ENCODE measurements at places on chromosomes 11 and 22. TPM values are rescaled to one million over a fixed set of nuclear protein-coding genes. Genes with fewer than 3 reads are reported as not detected.
A peak's percentile ranks its signal among the peaks of the same experiment; 100 is the strongest.

- H3K27me3 ChIP-seq: no peaks in the 10 kb centered on the region
- H3K4me1 ChIP-seq: peaks cover 5% of the 10 kb centered on the region
- no peak overlapping the region for H3K4me3 ChIP-seq
Measured at GRCh38 chr11:121429556-121429955, 22.6 kb upstream of the SORL1 start.

GRCh38 chr22:46060292-46061123 is 83.5 kb upstream of the WNT7B start:
- no peak overlapping the region for H3K27ac ChIP-seq
- DNase-seq: no peak
- no peak overlapping the region for H3K4me3 ChIP-seq
- H3K27me3 ChIP-seq: no peaks in the 10 kb centered on the region
- H3K36me3 ChIP-seq: no peaks in the 10 kb centered on the region

DNA sequence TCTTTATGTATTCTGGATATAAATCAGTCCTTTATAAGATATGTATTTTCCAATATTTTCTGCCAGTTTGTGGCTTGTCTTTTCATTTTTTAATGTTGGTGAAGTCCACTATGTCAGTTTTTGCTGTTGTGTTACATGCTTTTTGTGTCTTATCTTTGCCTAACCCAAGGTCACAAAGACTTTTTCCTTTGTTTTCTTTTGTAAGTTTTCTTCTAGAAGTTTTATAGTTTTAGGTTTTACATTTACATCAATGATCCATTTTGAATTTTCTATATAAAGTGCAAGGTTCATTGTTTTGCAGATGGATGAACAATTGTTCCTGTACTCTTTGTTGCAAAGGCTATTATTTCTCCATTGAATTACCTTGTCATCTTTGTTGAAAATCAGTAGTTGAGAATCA is 69.3 kb downstream of the UVRAG start:
- no peak for DNase-seq
- no peak overlapping the region for H3K4me3 ChIP-seq
- no peak overlapping the region for H3K27ac ChIP-seq

- no peaks in the 10 kb centered on the region for H3K27me3 ChIP-seq
- H3K4me1 ChIP-seq: peaks cover 6% of the 10 kb centered on the region
- peaks cover 46% of the 10 kb centered on the region for H3K36me3 ChIP-seq
- DNase-seq: no peak
Measured at GRCh38 chr11:113849713-113850112, 25.7 kb downstream of the USP28 start.

DNA sequence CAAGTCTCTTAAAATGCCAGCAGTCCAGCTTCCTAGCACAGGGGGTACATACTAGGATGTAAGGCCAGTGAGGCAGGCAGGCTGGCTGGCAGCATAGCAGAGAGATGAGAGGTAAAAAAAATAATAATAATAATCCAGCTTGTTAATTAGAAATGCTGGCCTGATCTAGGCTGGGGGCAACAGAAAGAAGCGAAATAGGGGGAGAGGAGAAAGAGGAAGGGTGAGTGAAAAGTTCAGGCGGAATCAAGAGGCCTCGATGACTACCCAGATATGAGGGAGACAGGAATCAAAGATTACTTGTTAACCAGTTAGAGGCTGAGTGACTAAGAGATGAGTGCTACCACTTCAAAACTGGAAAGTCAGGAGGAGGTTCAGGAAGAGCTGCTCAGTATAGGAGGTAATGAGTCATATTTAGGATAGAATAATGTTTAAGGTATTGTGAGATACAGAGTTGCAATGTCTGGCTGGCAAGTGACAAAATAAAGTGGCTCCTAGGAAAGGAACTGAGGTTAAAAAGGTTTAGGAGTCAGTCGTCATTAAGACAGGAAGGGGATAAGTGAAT is 2.8 kb downstream of the ALKBH8 start:
- H3K4me3 ChIP-seq: no peak overlapping the region
- DNase-seq: no peak
- H3K27me3 ChIP-seq: no peaks in the 10 kb centered on the region
- peaks cover 39% of the 10 kb centered on the region for H3K4me1 ChIP-seq
- H3K27ac ChIP-seq: peak overlapping the region; percentile 75
- peaks cover 7% of the 10 kb centered on the region for H3K36me3 ChIP-seq

DNA sequence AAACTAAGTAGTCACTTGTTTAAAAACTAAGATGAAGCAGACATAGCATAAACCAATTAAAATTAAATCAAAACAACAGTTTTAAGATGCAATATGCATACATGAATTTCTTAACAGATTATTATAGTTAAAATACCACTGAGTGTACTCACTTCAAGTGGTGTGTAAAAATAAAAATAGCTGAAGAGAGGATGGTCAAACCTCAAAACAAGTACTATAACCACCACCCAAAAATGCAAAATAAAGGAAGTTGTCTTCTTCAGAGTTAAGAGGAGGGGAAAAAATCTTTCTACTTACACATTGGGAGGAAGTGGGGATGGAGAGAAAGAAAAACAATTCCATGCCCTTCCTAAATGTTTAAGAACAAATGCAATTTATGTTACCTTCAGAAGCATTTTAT is 31.9 kb downstream of the RRAS2 start:
- H3K36me3 ChIP-seq: peaks cover 18% of the 10 kb centered on the region
- peaks cover 32% of the 10 kb centered on the region for H3K4me1 ChIP-seq

- H3K4me3 ChIP-seq: no peak overlapping the region
- H3K27me3 ChIP-seq: no peaks in the 10 kb centered on the region
- no peak overlapping the region for H3K27ac ChIP-seq
- no peak for DNase-seq
- peaks cover 3% of the 10 kb centered on the region for H3K36me3 ChIP-seq
Measured at GRCh38 chr22:38258895-38259294, 13.9 kb downstream of the TMEM184B start.

DNA sequence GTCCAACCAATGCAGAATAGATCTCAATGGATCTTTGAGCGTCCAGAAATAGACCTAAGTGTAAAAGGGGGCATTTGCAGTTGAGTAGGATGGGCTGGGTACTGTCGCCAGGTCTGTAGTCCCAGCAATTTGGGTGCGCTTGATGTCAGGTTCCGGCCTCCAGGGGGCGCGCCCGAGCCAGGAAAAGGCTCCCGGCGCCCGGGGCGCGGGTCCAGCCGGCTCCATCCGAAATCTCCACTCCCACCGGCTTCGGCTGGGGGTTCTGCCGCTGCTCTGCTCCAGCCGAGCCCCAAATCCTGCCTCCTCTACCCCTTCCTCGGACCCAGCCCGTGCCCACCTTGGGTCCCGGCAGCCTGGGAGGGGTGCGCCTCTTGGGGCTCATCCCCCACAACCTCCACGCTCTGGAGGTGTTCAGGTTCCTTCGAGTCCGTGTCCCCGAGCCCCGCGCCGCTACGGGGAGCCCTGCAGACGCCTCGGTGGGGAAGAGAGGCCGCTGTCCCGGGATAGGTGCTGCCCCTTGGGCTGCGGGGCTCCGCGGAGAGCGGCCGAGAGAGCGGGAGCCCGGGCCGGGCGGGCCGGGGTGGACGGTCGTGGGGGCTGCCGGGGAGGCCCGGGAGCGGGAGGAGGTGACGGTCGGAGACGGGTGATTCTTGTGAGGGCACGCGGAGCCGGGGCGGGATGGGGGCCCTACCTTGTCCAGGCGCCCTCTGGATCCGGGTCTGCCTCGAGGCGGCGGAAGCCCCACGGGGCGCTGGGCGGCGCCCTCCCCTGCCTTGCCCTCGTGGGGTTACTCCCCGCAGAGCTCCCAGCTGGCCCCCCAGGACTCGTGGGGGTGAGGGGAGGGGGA is 13.0 kb upstream of the CYB5R3 start:
- peak overlapping the region; percentile 65 for H3K4me3 ChIP-seq
- no peaks in the 10 kb centered on the region for H3K4me1 ChIP-seq
- H3K36me3 ChIP-seq: no peaks in the 10 kb centered on the region

DNA sequence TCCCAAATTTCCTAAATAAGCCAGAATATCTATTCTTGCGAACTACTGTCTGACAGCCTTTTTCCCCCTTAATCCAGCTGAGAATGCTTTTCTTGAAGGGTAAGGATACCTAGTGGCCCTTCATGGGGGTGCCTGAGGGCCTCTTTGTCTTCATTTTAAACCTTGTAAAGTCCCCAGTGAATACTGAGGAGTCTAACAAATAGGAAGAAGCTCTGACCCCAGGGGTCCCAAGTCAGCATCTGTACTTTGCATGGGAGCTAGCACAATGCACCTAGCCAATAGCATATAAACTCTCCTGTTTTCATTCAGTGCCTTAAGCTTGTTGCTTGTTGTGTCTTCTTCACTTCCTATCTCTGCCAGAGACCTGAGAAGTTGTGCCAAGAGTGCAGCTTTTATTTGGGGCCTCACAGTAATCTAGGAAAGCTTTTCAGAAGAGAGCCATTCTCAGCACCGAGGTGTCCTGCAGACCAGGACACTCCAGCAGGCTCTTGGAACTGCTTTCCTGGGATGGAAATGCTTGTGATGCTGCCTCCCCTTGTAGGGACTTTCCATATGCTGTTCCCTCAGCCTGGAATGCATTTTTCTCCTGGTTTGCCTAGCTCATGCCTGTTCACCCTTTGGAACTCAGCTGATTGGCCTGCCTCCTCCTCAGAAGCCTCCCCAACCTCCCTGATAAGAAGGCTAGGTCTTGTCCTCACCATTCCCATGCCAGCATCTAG is 37.2 kb downstream of the BMAL1 start:
- DNase-seq: no peak
- H3K36me3 ChIP-seq: peaks cover 35% of the 10 kb centered on the region
- H3K4me1 ChIP-seq: peaks cover 38% of the 10 kb centered on the region
- H3K27ac ChIP-seq: no peak overlapping the region

GRCh38 chr11:35579557-35580396 is 38.5 kb upstream of the FJX1 start:
- H3K27ac ChIP-seq: no peak overlapping the region
- no peaks in the 10 kb centered on the region for H3K36me3 ChIP-seq
- DNase-seq: no peak
- peaks cover 13% of the 10 kb centered on the region for H3K27me3 ChIP-seq
- no peaks in the 10 kb centered on the region for H3K4me1 ChIP-seq

GRCh38 chr11:65047581-65048422 is 6.8 kb downstream of the SAC3D1 start:
- peak overlapping the region; percentile 73 for H3K4me3 ChIP-seq
- H3K4me1 ChIP-seq: peaks cover 24% of the 10 kb centered on the region
- DNase-seq: peak; percentile 51
- peak overlapping the region; percentile 85 for H3K27ac ChIP-seq

GRCh38 chr11:120547811-120548681 is 36.5 kb downstream of the GRIK4 start:
- no peak overlapping the region for H3K4me3 ChIP-seq
- no peak overlapping the region for H3K27ac ChIP-seq
- no peak for DNase-seq
- H3K27me3 ChIP-seq: peaks cover 2% of the 10 kb centered on the region
- H3K4me1 ChIP-seq: peaks cover 6% of the 10 kb centered on the region
- no peaks in the 10 kb centered on the region for H3K36me3 ChIP-seq

DNA sequence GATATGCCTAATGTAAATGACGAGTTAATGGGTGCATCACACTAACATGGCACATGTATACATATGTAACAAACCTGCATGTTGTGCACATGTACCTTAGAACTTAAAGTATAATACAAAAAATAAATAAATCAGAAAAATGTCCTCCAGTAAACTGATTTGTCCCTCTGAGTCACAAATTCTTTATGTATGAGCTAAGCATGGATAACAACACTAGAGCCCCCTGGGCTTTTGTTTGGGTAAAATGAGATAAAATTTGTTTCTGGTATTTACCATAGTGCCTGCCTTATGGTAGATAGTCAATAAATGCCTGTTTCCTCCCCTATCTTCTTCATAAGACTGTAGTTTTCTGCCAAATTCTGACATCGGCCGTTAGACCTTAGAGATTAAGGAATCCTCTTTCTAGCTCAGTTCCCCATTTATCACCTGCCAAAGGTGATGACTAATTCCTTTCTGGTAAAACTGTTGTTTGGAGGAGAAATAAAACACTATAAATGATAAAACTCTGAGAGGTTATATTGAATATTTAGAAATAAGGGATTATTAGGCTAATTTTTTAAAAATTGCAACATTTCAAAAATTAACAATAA is 43.6 kb upstream of the LUZP2 start:
- H3K4me1 ChIP-seq: no peaks in the 10 kb centered on the region
- H3K4me3 ChIP-seq: no peak overlapping the region
- no peak for DNase-seq
- H3K27ac ChIP-seq: no peak overlapping the region
- H3K36me3 ChIP-seq: no peaks in the 10 kb centered on the region

DNA sequence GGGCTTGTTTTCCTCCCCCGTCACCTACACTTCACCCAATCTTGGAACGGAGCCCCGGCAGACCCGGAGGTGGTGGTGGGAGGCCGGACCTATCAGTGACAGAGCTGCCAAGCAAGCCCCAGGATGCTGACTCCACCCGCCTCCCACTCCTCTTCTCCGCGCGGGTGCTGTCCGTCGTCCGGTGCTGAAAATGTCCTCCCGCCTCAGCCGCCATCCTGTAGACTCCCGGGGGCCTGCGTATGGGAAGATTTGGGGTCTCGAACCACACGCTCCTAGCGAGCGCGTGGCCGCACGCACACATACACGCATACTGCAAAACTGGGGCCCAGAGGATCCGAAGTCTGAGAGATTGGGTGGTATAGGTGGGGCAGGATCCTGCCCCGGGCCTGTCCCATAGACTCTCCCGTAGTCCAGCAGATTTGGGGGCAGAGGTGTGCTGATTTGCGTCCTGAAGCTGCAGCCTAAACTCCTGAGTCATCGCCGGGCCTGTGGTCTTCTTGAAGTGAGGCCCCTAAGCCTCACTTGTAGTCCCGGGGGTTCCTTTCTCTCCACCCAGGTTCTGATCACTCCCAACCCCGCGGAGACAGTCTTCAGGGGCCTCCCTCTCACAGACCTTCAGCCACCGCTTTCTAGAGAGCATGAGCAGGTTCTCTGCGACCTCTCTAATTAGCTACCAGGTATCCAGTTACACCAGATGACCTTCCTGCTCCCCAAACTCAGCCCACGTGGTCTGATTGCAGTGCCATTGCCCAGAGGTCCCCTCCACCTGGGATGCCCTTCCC is 796 bp upstream of the YIF1A start:
- peak overlapping the region; percentile 90 for H3K27ac ChIP-seq
- peak overlapping the region; percentile 93 for H3K4me3 ChIP-seq
- no peaks in the 10 kb centered on the region for H3K36me3 ChIP-seq
- peaks cover 29% of the 10 kb centered on the region for H3K27me3 ChIP-seq
- peak; percentile 83 for DNase-seq
- H3K4me1 ChIP-seq: peaks cover 27% of the 10 kb centered on the region

- peaks cover 15% of the 10 kb centered on the region for H3K27me3 ChIP-seq
- peaks cover 1% of the 10 kb centered on the region for H3K4me1 ChIP-seq
- no peak overlapping the region for H3K4me3 ChIP-seq
- H3K27ac ChIP-seq: no peak overlapping the region
- no peak for DNase-seq
Measured at GRCh38 chr11:19557185-19557584, 155.5 kb upstream of the NAV2 start.

SCGB1C1 gene
- not detected for total RNA-seq

YPEL4 gene
- total RNA-seq: 7.1 TPM

FOLR2 gene
- not detected for total RNA-seq

TESMIN gene
- total RNA-seq: 9.2 TPM

OR52I2 gene
- total RNA-seq: not detected

C22orf15 gene
- total RNA-seq: 2.9 TPM

PPFIA1 gene
- 40.3 TPM for total RNA-seq

TREH gene
- not detected for total RNA-seq
